ENCODE measurements at places on chromosomes 13 and 19.

DNA sequence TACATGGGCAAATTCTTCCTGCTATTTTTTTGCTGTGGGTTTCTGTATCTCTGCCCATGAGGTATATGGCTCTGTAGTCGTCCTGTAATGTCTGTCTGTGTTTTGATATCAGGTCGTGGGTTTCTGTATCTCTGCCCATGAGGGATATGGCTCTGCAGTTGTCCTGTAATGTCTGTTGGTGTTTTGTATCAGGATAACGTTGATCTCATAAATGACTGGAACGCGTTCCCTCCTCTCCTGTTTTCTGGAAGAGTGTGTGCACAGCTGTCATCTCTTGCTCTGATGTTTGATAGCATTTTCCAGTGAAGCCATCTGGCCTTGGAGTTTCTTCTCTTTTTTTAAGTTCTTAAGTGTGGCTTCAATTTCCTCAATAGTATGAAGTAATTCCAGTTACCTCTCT lies 57.2 kb downstream of the SOX1 start:
- no peak for DNase-seq

- no peak for DNase-seq
Observed at GRCh38 chr13:44758630-44759383, 182.7 kb upstream of the TSC22D1 start.

- no peak for DNase-seq
Observed at GRCh38 chr13:37302686-37303085, 197.2 kb upstream of the CSNK1A1L start.

DNA sequence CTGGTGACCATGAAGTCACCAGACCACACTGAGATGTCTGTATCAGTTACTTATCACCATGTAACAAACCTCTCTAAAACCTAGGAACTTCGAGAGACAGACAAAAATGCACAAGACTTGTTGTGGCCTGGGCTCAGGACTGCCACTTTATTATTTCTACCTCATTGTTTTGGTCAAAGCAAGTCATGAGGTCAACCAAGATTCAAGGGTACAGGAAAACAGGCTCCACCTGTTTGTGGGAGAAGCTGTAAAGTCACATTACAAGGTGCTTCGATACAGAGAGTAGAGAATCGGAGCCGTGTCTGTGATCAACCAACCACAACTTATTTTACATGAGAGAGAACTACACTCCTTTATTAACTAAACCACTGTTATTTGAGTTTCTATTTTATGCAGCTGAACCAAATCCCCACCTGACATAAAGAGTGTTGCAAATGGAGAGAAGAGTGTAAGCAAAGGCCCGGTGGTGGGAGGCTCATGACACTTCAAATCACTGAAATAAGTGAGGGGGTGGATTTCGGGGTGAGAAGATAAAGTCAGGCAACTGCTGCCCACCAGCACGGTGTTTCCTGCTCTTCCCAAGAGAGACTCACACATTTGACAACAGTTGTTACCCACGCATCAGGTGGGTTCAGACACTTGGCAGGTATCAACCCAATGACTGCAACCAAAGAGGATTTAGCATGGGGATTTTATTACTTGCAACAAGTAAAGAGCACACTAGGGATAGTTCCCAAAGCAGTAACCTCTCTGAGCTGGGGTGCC lies 39.0 kb upstream of the IGSF23 start:
- DNase-seq = no peak
